Mesenteric fat pad (tissue), 1 donor: ENCODE measurements at places on chromosomes 1 and 21. TPM values are rescaled to one million over a fixed set of nuclear protein-coding genes. Genes with fewer than 3 reads are reported as not detected.
A peak's percentile ranks its signal among the peaks of the same experiment; 100 is the strongest.

DNA sequence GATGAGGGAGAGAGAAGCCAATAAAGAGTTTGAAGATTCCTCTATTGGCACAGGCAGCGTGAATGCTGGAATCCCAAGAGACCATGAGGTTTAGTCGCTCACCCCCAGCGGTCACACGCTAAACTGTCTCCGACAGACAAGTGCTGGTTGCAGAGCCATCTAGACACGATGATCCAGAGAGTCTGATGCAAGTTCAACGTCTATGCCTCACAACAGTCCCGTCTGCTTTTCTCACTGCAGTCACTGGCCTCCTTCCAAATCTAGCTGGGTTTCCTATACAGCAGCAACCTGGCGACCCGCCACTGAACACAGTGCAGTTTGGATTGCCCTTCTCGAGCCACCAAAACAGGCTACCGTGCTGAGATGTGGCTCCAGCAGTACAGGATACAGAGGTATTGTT is 98.6 kb upstream of the KRTAP19-8 start:
- DNase-seq, result no peak

DNA sequence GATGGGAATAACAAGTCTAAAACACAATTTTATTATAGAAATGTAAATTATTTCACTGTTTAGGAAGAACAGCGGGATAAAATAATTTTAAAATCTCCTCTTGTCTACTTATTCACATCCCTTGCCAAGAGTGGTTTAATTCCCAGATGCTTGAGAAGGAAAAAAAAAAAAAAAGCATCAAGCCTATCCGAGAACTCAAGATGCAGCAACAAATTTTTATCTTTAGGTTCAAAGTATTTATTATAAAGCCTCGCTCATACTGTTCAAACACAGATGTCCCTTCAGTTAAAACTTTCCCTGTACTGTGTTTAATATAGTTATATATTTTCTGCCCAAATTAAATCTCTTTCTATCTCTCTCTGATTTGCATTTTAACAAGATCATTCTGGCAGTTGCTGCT is 1615.8 kb downstream of the PLA2G4A start:
- DNase-seq, result no peak

- DNase-seq, result peak; percentile 82
Observed at GRCh38 chr1:30283199-30283962, 440.0 kb downstream of the MATN1 start.

DNA sequence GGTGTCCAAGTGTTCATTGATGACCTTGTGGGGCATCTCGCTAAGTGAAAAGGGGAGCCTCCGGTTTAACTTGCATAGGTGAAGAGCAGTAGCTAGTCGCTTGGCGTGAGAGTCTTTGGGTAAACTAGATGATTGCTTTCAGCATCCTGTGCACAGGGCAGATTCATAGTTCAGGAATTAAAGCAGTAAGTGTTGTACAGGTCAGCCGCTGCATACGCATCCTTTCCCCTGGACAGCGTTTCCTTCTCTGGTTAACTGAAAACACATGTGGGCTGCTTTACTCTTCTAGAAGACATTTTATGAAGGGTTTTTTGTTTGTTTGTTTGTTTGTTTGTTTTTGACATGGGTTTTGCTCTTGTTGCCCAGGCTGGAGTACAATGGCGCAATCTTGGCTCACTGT is 12.1 kb downstream of the NDUFV3 start:
- DNase-seq, result no peak

DNA sequence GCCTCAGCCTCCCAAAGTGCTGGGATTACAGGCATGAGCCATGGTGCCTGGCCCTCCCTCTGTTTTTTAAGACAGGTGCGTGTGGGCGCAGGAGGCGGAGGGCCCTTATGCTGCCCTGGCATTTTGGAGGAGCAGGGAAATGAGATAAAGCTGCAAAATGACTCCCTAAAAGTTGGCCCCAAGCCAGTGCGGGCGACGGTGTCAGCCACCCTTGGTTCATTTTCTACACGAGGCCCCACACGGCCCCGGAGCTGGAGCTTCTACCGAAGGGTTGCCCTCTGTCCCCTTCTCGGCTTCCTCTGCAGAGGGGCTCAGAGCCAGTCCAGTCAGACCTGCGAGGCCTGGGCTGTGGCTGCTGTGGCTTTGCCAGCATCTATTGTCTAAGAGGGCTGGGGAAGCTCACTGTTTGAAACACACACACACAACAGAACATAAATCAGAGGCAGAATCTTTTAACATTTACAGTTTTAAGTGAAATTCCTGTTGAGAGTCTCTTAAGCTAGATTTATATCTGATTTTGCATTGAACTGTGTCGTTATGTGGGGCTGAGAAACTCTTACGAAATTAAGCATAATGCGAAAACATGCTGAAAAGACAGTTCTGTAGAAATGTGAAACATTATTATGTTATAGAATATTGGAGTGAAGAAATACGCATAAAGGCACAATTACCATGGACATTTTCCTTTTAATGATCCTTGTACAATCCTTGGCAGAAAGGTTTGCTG is 255.9 kb downstream of the CAMTA1 start:
- no peak for DNase-seq

DNA sequence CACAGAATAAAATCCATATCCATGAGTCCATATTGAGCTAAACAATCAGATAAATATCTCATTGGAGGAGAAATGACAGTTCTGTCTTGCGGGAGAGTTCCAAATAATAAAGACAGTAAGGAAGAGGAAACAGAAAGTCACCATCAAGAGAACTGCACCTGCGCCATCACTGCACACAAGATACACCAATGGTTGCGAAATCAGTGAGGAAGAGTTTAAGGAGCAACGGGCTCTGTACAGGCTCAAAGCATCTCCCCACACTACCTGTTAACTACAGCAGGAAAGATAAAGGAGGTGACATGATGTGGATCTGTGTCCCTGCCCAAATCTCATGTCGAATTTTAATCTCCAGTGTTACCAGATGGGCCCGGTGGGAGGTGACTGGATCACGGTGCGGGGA is 7.8 kb downstream of the C2CD2 start:
- no peak for DNase-seq

DNA sequence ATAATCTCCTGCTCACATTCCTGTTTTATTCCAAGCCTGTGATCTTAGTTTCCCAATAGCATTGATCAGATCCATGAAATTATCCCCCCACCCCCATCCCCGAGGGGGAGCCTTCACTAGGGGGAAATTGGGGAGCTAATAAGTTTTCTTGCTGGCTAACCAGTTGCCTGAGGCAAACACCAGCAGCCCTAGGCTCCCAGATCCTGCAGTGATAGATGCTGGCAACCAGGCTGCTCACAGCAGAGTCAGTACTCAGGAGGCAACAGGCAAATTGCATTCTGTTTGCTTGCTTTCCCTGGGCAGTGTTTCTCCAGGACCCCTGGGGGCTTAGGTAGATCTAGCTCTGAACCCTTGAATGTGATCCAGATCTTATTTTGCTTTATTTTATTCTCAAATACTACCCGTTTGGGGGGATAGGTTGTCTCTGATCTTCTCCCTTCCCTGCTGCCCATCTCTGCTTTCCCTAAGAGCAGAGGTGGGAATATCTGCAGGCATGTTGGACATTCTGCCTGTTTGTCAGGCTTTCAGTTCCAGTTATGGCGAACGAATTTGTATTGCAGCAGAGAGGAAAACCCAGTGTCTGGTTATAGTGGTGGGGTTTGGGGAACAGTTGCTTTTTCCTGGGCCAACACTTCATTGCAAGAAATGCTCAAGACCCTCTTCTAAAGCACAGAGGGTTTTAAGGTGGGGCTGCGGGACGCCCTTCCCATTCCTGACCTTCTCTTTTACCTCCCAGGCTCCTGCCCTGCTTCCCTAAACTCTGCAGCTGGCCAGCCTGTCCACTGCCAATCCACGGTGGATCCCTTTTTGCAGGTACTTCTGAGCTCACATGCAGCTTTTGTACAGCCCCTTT is 289.8 kb upstream of the PLXNA2 start:
- no peak for DNase-seq

GRCh38 chr1:53862507-53862906 is 24.4 kb upstream of the NDC1 start:
- no peak for DNase-seq

DNA sequence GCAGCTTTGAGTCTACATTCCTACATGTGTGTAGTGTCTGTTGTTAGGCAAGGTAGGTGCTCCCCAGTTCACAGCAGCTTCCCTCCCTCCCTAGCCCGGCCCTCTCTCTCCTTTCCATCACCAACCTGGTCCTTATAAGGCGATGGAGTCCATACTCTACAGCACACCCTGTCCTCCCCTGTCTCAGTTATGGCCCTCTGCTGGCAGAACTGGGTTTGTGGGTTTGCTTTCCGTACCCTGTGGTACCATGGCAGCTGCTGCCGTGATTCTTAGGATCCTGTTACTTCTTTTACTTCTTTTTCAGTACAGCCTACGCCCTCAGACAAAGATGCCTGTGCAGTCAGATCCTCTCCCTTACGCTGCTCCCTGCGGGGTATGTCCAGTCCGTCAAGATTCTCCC is 31.7 kb downstream of the AK5 start:
- DNase-seq, result no peak

DNA sequence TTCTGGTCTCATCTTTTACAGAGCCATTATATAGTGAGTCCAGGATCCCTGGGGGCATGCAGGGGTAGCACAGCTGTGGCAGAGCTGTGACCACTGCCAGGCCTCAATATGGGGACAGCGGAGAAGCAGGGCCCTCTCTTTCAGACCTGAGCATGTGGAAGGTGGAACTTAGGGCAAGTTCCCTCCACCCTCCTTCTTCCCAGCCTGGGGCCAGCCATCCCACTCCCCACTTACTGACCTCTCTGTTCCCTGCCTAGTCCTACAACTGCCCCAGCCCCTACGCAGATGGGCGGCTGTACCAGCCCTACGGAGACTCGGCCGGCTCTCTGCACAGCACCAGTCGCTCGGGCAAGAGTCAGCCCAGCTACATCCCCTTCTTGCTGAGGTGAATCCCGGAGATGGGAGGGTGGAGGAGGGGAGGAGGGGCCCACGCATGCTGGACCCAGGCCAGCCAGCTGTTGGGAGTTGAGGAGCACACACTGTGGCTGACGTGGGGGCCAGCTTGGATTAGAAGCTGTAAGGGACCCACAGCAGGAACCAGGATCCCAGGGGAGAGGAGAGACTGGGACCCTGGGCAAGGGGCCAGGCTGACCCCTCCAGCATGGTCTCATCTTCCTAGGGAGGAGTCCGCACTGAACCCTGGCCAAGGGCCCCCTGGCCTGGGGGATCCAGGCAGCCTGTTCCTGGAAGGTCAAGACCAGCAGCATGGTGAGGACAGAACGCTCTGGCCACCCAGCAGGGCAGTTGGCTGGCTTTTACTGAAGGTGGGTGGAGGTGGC is 10.7 kb downstream of the PSRC1 start:
- no peak for DNase-seq

DNA sequence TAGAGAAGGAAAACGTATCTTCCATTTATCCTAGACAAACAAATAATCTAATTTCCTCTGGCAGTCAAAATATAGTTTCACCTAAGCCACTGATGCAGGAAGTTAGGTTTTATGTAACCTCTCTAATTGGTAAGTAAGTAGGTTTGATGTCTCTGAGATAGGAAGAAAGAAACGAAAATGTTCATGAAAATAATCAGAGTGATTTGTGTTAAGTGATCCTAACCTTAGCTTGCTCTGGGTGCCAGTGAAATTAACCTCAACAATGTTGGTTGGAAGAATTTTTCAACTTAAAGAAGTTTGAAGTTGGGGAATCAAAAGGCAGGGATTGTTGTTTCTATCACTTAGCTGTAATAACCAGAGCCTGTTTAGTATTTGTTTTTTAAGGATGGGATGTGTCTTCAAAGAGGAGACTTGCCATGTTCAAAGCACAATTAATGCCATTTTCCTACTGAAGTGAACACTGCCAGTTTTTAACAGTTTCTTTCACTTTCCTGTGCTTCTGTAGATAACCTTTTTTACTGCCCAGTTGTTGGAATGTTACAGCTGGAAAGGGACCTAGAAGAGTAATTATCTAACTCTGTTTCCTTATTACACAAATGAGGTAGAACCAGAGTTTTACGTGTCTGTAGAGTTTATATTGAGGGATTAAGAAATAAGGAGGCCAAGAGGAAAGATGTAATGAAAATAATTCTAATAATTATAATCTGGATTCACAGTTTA is 18.4 kb downstream of the HIPK1 start:
- DNase-seq, result no peak

GRCh38 chr1:151158326-151158725 is 1.9 kb downstream of the TNFAIP8L2 start:
- DNase-seq, result no peak

GRCh38 chr1:66464802-66465201 is 69.2 kb upstream of the SGIP1 start:
- no peak for DNase-seq

GRCh38 chr21:43864313-43864961 is 586 bp upstream of the AGPAT3 start:
- DNase-seq, result no peak

- peak; percentile 59 for DNase-seq
Observed at GRCh38 chr1:161091093-161091492, 1.7 kb upstream of the NECTIN4 start.

GRCh38 chr21:38294609-38295008 is 37.8 kb downstream of the KCNJ15 start:
- no peak for DNase-seq

DNA sequence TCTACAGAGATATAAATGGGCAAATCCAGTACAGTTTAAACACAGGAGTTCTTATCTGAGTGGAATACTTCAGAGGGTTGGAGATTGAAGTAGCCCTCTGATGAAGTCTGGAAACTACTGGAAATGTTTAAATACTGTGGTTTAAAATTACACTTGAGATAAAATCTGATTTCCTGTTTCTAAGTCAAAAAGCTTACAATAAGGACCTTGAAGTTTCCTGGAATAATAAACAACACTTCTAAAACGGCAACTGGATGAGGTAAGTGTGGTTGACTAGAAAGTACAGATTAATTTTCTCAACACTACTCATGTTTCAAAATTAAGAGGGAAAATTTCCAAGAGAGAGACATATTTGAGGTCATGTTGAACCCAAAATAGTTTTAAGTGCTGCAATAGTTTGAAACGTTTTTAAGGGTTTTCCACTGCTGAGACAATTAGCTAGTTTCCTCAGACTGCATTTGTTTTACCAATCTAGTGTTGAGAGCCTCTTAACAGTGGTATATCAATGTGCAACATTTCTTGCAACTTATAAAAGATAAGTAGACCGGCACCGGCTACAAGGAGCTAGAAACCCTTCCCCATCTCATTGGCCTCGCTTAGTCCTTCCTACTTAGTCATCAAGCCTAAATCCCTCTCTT is 27.4 kb downstream of the KCNA3 start:
- no peak for DNase-seq

GRCh38 chr1:43314233-43314632 is 13.5 kb downstream of the TIE1 start:
- DNase-seq, result no peak

- DNase-seq, result no peak
Observed at GRCh38 chr21:44564886-44565598, 6.4 kb upstream of the KRTAP10-3 start.

GRCh38 chr1:17763995-17764394 is 8.9 kb downstream of the ACTL8 start:
- DNase-seq, result no peak

MCL1 gene
- total RNA-seq, result 697 TPM

SMIM1 gene
- total RNA-seq, result 3.7 TPM

COL24A1 gene
- 0.32 TPM for total RNA-seq

CCDC185 gene
- not detected for total RNA-seq

GBP7 gene
- total RNA-seq, result not detected

TSPEAR gene
- not detected for total RNA-seq

DOCK7 gene
- 47.1 TPM for total RNA-seq

KLHDC7A gene
- 0.93 TPM for total RNA-seq
